Retinal pigment epithelial cell (primary cell): ENCODE measurements at places on chromosomes 3 and 15.

- DNase-seq: no peak
Observed at GRCh38 chr3:124478830-124479229, 251.4 kb upstream of the UMPS start.

DNA sequence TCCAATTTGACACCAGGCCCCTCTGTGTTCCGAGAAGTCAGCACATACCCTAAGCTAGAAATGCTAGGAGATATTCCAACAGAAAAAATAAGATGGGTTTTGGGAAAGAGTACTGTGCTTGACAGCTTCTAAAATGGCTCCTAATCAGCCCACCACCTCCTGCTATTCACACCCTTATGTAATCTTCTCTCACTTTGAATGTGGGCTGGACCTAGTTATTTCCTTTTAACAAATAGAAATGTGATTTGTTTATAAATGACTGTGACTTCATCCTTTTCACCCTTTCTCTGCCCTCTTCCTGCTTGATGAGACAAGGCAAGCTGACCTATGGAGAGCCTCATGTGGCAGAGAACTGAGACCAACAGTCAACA is 961.1 kb downstream of the FHIT start:
- no peak for DNase-seq

- DNase-seq: no peak
Observed at GRCh38 chr15:39459548-39459947, 121.3 kb upstream of the THBS1 start.

- DNase-seq: no peak
Observed at GRCh38 chr15:59567324-59567723, 44.3 kb upstream of the GCNT3 start.

DNA sequence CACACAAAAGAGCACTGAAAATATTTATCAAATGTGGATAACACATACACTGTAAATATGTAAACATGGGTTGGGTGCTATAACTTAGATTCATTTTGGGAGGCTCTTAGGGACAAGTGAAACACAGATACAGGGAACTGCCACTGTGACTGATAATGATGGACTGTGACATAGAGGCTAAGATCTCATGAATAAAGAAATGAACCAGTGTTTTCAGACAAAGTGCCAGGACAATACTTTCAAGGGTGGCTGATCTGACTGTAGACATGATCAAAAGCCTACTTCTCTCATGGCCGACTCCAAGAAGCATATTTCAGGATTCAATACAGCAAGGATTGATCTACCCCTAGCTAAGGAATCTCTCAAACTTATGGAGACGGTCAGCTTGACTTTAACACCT is 353.8 kb downstream of the FGF12 start:
- DNase-seq: no peak
